EH (cell line): ENCODE measurements at places on chromosomes 16 and 17.
A peak's percentile ranks its signal among the peaks of the same experiment; 100 is the strongest.

GRCh38 chr17:77506371-77506991 lies 365.7 kb downstream of the SEC14L1 start:
- no peak for DNase-seq

DNA sequence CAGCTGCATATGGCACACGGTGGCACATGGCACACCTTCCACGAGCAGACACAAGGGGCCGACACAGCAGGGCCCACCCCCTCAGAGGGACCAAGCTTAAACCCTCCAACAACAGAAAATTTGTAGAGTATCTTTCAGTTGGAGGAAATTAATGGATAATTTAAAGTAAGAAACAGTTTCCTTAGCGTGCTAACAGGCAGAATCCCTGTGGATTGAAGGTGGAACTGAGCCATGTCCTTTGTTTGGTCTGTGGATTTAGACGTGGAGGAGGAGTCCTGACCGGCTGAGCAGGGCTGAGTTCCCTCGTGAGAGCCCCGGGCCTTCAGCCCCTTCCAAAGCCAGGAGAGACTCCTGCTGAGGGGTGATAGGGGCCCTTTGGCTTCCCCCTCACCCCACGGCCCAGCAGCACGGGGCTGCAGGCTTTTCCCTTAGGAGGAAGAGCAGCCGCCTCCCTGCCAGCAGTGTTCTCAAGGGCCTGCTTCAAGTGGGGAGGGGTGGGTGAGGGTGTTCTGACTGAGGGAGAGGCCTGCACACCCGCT lies 1.4 kb upstream of the CYB561 start:
- no peak for DNase-seq

DNA sequence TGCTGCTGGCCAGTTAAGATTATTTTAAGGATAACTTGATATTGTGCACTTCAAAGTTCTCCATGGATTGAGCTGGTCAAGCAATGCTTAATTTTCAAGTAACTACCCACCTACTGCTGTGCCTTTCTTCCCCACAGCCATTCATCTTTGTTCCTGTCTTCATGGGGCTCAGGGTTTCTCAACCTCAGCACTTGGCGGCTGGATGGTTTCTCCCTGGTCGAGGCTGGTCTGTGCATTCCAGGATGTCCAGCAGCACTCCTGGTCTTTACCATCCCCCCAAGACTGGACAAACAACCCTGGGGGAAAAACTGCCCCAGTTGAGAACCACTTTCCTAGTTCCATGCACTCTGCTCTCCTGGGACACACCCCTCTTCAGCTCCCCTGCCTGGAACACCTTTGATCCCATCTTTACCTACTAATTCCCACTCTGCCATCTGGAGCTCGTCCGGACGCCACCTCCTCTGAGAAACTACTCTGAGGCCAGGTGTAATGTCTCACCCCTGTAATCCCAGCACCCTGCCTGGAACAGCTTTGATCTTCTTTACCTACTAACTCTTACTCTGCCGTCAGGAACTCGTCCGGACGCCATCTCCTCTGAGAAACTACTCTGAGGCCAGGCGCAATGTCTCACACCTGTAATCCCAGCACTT lies 81.5 kb downstream of the NXN start:
- DNase-seq: no peak

GRCh38 chr17:11712456-11712855 lies 114.2 kb downstream of the DNAH9 start:
- no peak for DNase-seq

GRCh38 chr16:87702325-87702811 lies 63.4 kb downstream of the KLHDC4 start:
- DNase-seq: peak; percentile 33

DNA sequence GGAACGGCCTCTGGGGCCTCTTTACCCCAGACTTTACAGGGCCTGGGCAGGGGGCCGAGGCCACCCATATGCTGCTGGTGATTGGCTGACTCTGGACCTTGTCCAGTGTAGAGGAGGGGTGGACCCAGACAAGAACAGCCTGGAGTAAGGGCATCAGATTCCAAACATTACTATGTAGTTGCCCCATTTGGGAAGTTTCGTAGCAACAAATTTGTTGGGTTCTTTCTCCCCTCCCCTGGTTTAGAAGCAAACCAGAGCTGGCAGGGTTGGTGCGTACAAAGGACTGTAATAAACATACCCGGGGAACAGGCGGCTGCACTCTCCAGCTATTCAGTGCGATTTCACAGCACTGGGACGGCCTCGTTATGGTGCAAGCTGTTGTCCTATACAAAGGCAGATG lies 145.5 kb downstream of the NTN1 start:
- no peak for DNase-seq

GRCh38 chr17:59373882-59374495 lies 42.5 kb downstream of the YPEL2 start:
- DNase-seq: peak; percentile 78

- no peak for DNase-seq
Observed at GRCh38 chr17:76740329-76741118, 2.6 kb downstream of the MFSD11 start.

- DNase-seq: no peak
Observed at GRCh38 chr17:31609331-31609730, 217.9 kb downstream of the RAB11FIP4 start.

DNA sequence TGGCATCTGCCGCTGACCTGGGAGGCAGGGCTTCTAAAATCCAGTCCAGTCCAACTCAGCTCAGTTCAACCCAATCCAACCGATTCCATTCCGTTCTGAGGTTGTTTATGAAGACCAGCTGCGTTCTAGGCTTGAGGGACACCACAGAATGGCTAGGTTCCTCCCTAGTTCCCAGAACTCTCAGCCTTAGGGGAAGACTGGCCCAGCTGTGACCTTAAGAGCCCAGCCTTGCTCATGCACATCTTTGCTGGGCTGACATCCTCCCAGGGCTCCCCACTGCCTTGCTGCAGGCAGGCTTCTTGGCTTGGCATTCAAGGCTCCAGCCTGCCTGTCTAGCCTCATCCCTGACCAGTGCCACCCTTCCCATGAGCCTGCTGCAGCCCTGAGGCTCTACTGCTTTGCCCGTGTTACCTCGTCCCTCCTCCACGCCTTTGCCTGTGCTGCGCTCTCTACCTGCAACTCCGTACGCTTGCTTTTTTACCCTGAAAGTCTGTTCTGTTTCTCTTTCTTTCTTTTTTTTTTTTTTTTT lies 7.9 kb downstream of the SLC12A3 start:
- peak; percentile 60 for DNase-seq

GRCh38 chr17:12990041-12990808 lies 27.6 kb downstream of the ELAC2 start:
- no peak for DNase-seq

DNA sequence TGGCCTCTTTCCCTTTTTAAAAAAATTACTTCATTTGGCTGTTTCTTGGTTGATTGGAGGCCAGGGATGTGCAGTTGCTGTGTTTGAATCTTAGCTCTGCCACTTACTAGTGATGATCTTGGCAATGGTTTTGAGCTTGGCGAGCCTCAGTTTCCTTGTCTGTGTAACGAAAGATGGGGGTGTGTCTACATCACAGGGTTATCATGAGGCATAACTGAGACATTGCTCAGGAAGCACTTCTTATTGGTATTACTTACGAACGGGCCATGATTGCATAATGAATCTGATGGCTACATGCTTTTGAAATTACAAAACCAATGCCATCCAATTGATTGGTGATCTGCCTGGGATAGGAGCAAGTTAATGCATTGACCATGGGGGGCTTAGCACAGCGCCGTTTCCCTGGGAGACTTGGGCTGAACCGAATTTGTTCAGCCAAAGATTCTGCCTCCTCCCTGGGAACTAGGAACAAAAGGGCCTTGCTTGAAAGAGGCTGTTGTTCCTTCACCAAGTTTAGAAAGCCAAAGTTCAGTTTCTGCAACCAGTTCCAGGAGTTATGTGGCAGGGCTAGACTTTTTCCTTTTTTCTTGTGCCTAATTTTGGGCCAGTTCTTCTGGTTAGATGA lies 21.9 kb downstream of the CMIP start:
- DNase-seq: no peak

- DNase-seq: no peak
Observed at GRCh38 chr16:61150351-61150750, 885.9 kb downstream of the CDH8 start.

DNA sequence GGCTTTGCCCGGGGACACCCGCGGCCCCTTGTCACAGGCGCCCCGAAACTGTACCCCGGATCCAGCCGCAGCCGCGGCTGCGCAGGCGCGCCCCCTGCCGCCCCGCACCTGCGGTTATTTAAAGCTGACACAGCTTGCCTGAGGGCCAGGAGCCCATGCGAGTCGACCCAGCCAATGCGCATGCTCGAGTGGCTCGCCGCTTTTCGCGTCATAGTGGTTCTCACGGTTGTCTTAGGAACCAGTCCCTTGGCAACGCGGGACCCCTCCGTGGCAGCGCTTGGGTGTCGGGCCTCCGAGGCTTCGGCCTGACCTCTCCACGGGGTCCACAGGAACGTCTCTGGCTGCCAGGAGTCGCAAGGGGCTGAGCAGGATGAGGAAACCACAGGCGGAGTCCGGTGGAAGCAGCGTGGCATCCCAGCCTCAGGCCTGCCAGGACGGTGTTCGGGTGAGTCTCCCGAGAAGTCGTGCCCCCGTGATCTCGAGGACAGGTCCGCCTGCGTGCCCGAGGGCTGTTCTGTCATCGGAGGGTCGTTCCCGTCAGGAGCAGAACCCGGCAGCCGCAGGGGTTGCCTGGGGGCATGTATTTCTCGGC lies 716.9 kb downstream of the KCNJ18 start:
- DNase-seq: no peak

DNA sequence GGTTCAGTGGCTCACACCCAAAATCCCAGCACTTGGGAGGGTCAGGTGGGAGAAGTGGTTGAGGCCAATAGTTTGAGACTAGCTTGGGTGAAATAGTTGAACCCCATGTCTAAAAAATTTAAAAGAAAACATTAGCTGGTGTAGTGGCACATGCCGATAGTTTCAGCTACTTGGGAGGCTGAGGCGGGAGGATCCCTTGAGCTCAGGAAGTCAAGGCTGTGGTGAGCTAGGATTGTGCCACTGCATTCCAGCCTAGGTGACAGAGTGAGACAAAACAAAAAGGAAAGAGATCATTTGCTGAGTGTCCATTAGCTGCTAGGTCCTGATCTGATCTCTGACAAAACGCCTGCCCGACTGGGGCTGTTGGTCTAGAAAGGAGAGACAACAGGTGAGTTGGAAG lies 14.1 kb upstream of the DBNDD1 start:
- peak; percentile 52 for DNase-seq

DNA sequence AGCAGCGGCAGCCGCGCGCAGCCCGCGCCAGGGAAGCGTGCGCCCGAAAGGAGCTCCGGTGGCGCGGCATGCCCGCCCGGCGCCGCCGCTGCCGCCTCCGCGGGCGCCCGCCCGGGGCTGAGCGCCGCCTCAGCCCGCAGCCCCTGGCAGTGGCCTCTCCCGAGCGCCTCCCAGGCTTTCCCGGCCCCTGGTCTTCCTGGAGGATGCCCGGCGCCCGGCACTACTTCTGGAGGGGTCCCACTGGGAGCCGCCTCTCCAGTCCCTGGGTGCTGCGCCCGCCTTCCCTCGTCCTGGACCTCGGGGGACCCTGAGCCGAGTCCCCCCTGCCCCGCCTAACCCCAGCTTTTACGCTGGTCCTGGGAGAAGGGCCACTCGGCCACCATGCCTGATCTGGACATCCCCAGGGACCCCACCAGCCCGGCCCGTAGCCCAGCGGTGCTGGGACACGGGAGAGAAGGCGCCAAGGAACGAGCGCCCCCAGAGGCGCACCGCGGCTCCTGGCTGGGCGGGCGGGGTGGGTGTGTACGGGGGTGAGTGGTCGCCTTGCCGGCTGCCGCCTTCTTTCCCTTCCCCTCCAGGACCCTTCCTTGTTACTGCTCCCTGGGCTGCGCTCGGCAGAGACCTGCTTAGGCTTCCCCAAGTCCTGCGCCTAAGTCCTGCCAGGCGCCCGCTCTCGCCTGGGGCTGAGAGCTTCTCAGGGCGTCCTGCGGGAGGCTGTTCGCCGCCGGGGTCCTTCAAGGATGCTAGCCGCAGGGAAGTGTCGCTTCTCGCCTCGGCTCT lies 704 bp downstream of the ASIC2 start:
- peak; percentile 5 for DNase-seq

GRCh38 chr17:64028874-64029464 lies 8.5 kb upstream of the ICAM2 start:
- DNase-seq: peak; percentile 66
